Naive B cell (primary cell): ENCODE measurements at places on chromosomes 13 and 19. TPM values are rescaled to one million over a fixed set of nuclear protein-coding genes. Genes with fewer than 3 reads are reported as not detected.

- DNase-seq = no peak
These were observed 36.4 kb downstream of the RNF6 start for GRCh38 chr13:26185720-26186117.

DNA sequence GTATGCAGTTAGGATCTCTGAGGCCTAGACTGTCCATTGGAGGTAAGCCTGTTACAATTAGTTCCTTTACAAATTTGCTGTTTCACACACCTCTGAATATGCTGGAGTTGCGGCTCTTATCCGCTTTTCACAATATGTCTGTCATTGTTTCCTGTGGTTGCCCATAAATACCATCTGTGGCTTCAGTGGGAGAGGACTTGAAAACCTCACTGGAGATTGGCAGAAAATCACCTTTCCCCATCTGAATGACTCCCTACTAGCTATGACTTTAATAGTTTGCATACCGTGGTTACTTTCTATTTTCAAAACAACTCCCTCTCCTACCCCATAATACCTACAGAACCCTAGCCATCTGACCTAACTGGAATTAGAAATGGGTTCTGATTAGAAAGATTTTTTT is 454.3 kb downstream of the PCDH17 start:
- no peak for DNase-seq

- DNase-seq = no peak
These were observed 799 bp downstream of the PVR start for GRCh38 chr19:44644402-44645016.

GRCh38 chr13:104206450-104207044 is 1140.3 kb upstream of the SLC10A2 start:
- no peak for DNase-seq

GRCh38 chr19:38644719-38645118 is 2.7 kb upstream of the ACTN4 start:
- DNase-seq = no peak

- no peak for DNase-seq
These were observed 237.6 kb upstream of the MAB21L1 start for GRCh38 chr13:35714121-35714520.

DNA sequence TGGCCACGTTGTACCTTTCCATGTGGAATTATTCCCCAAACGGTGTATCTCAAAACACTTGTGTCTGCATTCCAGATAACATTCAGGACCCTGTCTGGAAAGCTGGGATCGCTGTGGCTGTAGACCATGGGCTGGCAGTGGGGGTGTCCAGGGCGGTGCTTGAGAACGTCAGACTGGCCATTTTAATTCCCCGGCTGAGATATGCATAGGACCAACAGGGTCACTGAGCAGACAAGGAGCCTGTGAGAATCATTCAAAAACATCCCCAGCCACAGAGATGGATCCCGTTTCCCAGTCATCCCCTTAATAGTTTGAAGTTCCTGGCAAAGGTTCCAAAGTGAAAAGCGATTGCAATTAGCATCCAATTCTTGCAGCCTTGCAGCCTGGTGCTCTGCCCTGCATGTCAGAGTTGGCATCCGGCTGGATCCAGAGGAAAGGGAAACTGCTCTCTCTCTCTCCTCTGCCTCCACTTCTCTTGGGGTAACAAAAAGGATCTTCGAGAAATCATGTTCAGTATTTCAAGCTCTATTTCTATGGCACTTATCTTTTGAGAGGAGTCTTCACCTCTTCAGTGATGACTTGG is 41.6 kb downstream of the IFT88 start:
- no peak for DNase-seq

DNA sequence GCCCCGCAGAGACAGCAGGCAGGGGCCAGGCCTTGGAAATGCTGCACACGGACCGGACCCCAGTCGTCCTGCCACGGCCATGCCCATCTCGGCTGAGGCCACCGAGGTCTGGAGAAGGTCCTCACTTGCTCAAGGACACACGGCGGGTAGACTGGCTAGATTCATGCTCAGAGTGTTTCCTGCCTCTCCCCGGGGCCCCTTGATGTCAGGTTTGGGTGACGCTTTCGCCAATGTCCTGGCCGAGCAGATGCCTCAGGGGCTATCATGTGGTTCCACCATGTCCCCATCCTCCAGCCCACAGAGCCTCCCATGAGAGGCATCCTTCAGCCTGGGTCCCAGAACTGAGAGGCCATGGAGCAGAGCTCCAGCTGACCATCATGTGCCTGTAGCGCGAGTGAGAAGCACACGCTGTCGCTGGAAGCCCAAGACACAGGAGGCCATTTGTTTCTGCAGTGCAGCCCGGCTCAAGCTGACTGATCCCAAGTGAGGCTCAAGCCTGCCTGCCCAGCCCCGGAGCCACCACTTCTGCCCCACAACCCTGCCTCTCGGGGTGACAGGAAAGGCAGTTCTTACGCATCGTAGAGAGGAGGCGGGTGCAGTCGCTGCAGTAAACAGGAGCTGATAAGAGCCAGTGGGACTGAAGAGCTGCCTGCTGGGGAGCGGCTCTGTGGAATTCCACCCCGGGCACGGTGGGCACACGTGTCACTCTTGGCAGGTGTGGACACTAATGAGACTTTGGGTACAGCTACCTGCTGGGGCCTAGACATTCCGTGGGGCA is 53.9 kb upstream of the GAS6 start:
- DNase-seq = no peak

GRCh38 chr13:21967871-21968270 is 297.0 kb downstream of the FGF9 start:
- no peak for DNase-seq

GRCh38 chr13:73809561-73809960 is 324.6 kb downstream of the KLF12 start:
- no peak for DNase-seq

DNA sequence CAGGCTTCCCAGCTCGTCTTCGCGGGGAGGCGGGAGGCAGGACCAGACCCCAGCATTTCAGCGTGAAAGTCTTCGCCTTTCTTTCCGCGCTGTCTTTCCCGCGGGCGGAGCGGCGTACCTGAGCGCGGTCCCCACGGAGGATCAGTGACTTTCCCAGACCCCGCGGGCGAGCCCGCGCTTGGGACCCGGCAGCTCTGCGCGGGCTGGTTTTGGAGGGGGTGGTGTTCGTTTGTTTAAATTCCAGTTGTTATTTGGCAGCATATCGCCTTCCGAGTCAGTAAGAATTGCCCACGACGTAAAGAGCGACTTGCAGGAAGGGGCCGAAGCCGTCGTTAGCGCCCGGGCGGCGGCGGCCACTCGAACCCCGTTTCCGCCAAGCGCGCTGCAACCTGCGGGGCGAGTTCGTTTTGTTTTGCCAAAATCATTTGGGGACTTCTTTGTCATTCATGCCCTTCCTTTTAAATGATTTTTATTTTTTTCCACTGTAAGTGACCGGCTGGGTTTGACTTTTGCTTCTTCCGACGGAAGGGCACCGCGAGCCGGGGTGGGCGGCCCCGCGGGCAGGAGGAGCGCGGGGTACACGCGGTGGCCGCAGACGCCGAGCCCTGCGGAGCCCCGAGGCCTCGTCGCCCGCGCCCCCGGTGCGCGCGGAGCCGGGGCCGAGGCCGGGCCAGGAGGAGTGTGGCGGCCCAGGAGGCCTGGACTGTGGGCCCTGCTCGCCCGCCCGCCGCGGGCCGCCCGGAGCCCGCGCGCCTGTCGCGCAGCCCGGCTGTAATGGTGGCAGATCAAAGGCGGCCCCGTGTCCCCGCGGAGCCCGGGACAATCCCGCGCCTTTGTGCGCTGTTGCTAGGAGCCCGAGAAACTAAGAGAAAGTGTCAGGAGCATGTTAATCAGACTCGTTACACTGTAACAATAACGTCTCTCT is 75.9 kb downstream of the ZIC5 start:
- DNase-seq = no peak

DNA sequence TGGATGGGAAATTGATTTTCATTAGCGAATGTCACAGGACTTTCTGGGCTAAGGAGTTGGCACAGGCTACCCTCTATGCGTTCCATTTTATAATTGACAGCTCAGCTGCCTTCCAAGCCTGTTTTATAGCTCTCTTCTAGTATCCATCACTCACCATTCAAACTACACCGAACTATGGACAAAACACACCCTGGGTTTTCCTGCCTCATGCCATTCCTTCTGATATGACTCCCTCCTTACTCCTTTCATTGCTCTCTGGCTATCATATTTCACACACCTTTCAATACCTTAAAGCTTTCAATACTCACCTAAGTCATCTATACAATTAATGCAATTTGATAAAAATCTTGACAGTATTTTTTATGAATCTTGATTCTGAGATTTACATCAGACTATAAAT is 181.3 kb downstream of the RAP2A start:
- no peak for DNase-seq

GRCh38 chr13:28110414-28110813 is 10.0 kb upstream of the FLT3 start:
- DNase-seq = no peak

- DNase-seq = no peak
These were observed 3.2 kb upstream of the ZNF627 start for GRCh38 chr19:11594084-11594483.

- no peak for DNase-seq
These were observed 73.2 kb upstream of the CACNA1A start for GRCh38 chr19:13579388-13580060.

DNA sequence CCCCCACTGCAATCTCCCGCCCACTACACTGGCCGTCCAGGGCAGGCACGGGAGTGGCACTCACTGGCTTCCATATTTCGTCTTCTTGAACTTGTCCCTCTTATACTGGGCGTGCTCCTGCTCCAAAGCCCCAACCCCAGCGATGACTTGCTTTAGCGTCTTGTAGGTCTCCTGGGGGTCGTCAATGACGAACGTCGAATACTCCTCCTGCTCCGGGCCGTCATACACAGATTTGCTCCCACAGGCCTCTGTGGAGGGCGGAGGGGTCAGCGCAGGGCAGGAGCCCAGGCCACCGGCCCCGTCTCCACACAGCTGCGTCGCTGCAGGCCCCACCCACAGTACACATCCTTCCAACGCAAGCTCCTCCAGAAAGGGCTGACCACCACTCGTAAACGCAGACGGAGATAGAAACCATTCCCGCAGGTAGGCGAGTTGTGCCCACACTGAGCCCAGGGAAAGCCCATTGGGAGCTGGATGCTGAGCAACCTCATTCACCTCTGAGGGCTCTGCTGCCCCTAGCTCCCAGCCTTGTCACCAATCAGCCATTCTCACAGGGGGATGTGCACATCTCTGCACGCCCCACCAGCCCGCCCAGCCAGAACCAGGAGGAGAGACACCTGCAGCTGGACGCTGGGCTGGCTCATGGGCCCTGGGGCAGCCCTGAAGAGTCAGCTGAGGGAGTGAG is 7.9 kb upstream of the C13orf46 start:
- no peak for DNase-seq

DNA sequence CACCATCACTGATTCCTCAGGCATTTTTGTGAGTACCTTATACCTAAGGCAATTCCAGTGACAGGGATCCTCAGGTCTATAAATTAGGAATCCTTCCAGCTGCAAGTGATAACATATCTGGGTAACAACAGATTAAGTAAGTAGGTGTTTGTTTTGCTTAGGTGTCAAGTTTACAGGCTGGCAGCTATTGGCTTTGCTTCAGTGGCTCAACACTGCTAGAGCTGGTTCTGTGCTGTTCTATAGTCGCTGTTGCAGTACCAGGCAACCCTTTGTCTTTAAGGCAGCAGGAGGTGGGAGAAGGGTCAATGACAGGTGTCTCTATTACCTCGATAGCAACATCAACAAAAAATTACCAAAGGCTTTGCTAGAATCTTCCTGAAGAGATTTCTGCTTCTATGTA is 27.0 kb downstream of the SLC10A2 start:
- no peak for DNase-seq

DNA sequence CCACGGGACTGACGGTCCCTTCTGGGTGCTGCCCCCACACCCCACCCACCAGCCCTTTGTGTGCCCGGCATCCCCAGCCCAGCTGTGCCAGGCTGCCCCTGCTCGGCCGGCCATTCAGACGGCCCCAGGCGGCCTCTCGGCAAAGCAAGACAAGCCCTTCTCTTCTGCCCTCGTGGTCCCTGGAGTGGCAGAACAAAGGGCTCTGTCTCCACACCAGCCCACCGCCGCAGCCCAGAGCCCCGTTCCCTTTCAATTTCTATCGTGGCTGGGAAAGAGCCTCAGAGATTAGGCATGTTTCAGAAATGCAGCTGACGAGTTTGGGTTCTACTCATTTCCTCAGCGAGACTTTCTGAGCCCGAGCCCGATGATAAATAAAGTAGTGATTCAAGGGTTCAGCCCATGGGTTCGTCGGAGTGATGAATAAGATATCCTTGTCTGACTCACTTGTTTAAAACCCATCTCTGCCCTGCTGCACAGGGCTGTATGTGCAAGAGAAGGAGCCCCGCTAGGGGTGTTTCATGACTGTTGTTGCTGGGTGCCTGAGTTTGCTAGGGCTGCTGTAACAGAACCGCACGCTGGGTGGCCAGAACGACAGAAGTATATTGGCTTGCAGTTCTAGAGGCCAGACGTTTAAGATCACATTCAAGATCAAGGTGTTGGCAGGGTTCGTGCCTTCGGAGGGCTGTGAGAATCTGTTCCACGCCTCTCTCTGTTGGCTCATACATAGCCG is 4.3 kb downstream of the MYO9B start:
- no peak for DNase-seq

DNA sequence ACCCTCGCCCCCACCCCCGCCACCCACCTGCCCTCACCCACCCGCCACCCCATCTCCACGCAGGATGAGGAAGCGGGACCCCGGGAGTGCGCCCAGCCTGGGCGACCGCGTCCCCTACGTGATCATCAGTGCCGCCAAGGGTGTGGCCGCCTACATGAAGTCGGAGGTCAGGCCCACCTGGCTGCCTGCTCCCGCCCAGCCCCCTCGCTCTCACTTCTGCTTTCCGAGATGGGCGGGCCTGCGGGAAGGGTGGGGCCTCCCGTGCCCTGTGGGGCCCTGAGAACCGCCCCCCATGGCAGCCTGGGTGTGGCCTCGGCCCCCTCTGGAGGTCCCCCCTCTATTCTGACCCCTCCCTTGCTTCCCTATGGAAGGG is 3.1 kb upstream of the SPIB start:
- peak; percentile 98 for DNase-seq

- DNase-seq = no peak
These were observed 285.8 kb downstream of the COG6 start for GRCh38 chr13:39941236-39941635.

GRCh38 chr19:15838351-15838750 is 22.9 kb upstream of the OR10H1 start:
- no peak for DNase-seq

GRCh38 chr19:5695649-5696195 is 5.6 kb downstream of the RPL36 start:
- DNase-seq = no peak

DNA sequence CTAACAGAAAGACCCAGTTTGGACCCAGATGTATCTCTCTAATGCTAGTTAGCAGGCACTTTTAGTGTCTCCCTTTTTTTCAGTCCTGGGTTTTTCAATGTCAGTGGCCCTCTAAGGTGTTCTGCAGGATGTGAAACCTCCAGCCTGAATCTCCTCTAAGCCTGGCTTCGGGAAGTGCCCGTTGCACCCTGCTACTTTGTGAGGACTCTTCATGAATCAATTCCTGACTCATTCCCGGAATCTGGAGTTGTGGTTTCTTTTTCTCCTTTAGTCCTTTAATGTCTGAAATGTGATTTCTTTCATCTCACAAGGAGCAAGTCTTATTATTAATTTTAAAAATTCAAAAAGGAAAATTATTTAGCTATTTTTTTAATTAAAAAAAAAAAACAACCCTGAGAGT is 116.0 kb downstream of the ZNF536 start:
- no peak for DNase-seq

GRCh38 chr13:113777311-113778260 is 18.6 kb downstream of the TMEM255B start:
- no peak for DNase-seq

- DNase-seq = peak; percentile 72
These were observed 5.4 kb downstream of the LINGO3 start for GRCh38 chr19:2302319-2303210.

ZNF99 gene
- not detected for polyA plus RNA-seq

NRTN gene
- polyA plus RNA-seq = 0.29 TPM

ZNF714 gene
- 6.1 TPM for polyA plus RNA-seq

ZNF575 gene
- polyA plus RNA-seq = 0.39 TPM

PRODH2 gene
- not detected for polyA plus RNA-seq

CPB2 gene
- polyA plus RNA-seq = not detected

CLASRP gene
- 30.2 TPM for polyA plus RNA-seq
